Ureter (tissue), 1 donor: ENCODE measurements at places on chromosomes 1 and 21. TPM values are rescaled to one million over a fixed set of nuclear protein-coding genes. Genes with fewer than 3 reads are reported as not detected.

Gene HFM1
- total RNA-seq: 4.4 TPM

Gene C1orf94
- not detected for total RNA-seq

Gene JAM2
- total RNA-seq: 17.4 TPM

Gene PROK1
- 9.3 TPM for total RNA-seq

Gene SPRR2G
- total RNA-seq: not detected

Gene TRNP1
- 46.6 TPM for total RNA-seq

Gene PCAT6
- 2.6 TPM for total RNA-seq

Gene A3GALT2
- not detected for total RNA-seq

Gene TRIM45
- 8.0 TPM for total RNA-seq

Gene GBP7
- total RNA-seq: not detected

Gene COL9A2
- 27.1 TPM for total RNA-seq

Gene RPS27
- total RNA-seq: 2,661 TPM
